KBM-7 (cell line): ENCODE measurements at places on chromosomes 12 and 14.

- DNase-seq, result no peak
Observed at GRCh38 chr12:123305136-123305535, 33.5 kb upstream of the CDK2AP1 start.

DNA sequence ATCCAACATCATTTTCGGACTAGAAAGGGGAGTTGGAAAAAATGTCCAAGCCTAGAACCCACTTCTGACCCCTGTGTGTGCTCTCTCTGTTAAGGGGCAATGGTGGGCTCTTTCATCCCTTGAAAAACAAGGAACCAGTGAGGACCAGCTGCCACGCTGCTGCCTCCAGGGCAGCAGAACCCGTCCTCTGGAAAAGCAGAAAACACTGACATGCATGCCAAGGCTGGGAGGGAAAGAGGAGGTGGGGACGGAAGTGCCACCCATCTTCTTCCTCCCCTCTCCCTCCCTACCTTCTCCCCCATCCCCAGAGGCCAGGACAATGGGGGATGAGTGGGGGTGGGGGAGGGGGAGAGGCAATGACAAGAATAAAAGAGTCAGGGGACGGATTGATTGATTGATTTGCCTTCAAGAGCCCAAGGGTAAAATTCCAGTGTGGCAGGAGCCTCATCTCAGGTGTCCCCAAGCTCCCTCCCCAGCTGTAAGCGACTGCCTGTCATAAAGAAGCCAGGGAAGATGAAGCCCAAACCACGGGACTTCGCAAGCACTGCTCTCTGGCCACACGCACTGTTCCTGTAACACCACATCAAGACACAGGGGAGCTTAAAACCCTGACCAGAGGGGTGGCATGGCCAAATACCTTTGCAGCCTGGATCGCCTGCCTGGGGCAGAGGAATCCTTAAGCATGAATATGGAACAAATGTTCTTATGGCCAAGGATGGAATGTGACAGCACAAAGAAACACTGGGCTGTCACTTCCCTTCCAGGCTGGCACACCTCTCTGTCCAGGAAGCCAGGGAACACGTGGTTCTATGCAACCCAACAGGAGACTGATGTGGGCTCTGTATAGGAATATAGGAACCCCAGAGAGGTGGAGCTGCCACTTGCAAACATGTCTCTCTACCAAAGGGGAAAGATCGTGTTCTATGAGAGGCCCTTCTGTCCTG is 38.9 kb upstream of the BDKRB2 start:
- no peak for DNase-seq

GRCh38 chr12:68450947-68451260 is 118.7 kb upstream of the MDM1 start:
- DNase-seq, result no peak

- no peak for DNase-seq
Observed at GRCh38 chr14:75837151-75837787, 144.5 kb downstream of the TGFB3 start.

GRCh38 chr12:1809591-1810190 is 10.7 kb upstream of the LRTM2 start:
- DNase-seq, result no peak

DNA sequence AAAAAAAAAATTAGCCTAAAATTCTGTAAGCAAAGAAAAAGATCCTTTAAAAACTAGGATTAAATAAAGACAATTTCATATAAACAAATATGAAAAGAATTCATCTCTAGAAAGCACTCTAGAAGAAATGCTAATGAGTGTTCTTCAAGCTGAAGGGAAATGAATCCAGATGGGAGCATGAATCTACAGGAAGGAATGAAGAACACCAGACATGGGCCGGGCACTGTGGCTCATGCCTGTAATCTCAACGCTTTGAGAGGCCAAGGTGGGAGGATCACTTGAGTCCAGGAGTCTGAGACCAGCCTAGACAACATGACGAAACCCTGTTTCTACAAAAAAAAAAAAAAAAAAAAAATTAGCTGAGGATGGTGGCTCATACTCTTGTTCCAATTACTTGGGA is 297.2 kb downstream of the FBXL14 start:
- no peak for DNase-seq
